ENCODE measurements at places on chromosomes 6 and 20.

GRCh38 chr6:13436399-13437217 is 50.8 kb downstream of the GFOD1 start:
- no peak for DNase-seq

GRCh38 chr6:3385660-3386151 is 71.1 kb downstream of the SLC22A23 start:
- no peak for DNase-seq

- no peak for DNase-seq
These were observed 140.2 kb downstream of the KIF13A start for GRCh38 chr6:17847203-17847760.

DNA sequence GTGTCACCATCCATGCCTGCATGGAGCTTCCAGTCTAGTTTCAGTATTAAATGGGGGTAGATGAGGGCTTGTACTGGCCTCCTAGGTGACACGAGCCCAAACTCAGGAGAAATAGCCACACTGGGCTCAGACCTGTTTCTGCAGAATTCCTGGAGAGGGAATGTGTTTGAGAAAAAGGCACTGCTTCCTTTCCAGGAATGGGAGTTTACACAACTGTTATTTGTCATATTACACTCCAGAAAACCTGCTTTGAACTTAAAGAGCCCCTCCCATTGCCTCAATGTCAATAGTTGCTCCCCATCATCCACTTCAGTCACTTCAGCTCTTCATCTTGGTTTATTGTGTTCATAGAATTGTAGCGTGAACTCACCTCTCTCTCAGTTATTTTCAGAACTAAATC is 151.5 kb downstream of the CFAP61 start:
- DNase-seq = no peak

- no peak for DNase-seq
These were observed 35.0 kb downstream of the BTBD9 start for GRCh38 chr6:38604700-38605099.

GRCh38 chr6:5030596-5031136 is 26.8 kb upstream of the RPP40 start:
- DNase-seq = peak; percentile 10

DNA sequence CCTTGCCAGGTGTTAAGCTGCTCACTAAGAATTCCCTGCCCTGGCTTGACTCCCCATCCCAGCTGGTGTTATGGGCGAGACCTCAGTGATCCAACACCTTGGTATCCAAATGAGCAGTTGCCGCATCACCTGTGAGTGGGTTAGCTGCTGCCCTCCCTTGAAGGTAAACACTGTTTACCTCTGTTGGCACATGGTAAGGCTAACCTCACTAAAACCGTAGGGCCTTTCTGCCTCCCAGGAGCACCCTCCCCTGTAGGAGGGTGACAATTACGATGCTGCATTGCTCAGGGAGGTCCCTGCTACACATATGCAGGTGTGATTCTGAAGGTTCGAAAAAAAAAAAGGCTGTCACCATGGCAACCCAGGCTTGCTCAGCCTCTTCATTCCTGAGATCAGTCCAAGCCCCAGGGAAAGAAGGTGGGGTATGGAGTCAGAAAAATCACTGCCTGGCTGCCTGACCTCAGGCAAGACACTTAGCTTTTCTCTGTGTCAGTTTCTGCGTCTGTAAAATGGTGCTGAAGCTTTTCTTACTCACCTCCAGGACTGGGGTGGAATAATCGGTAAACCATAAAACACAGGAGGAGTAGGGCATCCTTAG is 19.5 kb downstream of the PNPLA1 start:
- DNase-seq = no peak

DNA sequence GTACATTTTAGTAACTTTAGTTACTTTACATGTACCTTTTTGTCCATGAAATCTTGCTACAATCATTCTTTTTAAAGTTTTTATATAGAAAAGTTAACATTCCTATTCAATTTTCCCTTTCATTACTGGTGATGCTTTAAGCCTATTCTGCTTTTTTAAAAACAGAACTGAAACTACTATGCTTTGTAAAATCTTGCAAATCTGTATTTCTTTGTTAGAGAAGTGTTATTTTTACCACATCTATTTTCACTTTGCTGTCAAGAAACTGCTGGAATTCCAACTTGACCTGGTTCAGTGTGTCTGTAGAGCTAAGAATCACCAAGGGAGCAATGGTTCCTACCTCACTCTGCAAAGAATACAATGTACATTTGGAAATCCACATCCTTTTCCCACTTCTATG is 21.8 kb upstream of the SAMD5 start:
- DNase-seq = no peak

Measured in bone marrow (tissue), 2 donors.